ENCODE measurements at places on chromosomes 2 and 18.
A peak's percentile ranks its signal among the peaks of the same experiment; 100 is the strongest.

- DNase-seq: no peak
Measured at GRCh38 chr18:24234330-24234729, 95.5 kb downstream of the CABYR start.

- DNase-seq: no peak
Measured at GRCh38 chr2:20212459-20212870, 12.5 kb downstream of the SDC1 start.

DNA sequence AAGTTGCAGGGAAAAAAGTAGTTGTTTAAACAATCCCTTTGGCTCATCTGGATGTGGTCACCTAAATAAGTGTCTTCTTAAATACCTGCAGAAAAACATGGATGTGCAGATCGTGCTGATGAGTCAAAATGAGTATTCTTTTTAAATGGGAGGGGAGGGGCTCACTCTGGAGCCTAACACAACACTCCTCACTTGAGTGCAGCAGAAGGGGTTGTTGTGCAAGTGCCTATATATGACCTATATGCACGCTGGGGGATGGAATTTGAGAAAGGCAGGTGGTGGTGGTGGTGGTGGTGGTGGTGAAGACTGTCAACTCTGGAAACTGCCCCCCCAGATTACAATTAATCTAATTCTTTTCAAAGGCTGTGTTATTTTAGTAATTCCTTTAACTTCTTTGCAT is 77.9 kb upstream of the FAM124B start:
- DNase-seq: no peak

- DNase-seq: no peak
Measured at GRCh38 chr18:51559198-51559901, 361.9 kb upstream of the MEX3C start.

GRCh38 chr18:29418136-29418535 is 1241.2 kb upstream of the CDH2 start:
- peak; percentile 4 for DNase-seq

- DNase-seq: no peak
Measured at GRCh38 chr2:36771671-36772070, 75.2 kb downstream of the VIT start.

GRCh38 chr2:3001615-3002560 is 375.7 kb downstream of the EIPR1 start:
- DNase-seq: no peak

DNA sequence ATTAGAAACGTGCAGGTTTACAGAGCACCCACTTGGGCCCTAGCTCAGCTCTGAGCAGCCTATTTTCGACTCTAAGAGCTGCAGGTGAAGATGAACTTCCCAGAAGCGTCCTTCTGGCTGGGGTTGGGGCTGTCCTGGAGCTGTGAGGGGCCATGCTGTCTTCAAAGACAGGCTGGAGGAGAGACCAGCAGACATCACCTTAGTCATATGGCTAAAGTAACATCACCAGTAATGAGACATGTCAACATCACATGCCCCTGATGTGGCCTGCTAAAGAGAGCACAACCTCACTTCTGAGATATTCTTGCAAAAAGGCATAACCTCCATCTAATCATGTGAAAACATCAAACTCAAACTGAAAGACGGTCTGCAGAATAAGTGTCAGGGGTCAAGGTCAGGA is 87.2 kb upstream of the ZNF532 start:
- no peak for DNase-seq

DNA sequence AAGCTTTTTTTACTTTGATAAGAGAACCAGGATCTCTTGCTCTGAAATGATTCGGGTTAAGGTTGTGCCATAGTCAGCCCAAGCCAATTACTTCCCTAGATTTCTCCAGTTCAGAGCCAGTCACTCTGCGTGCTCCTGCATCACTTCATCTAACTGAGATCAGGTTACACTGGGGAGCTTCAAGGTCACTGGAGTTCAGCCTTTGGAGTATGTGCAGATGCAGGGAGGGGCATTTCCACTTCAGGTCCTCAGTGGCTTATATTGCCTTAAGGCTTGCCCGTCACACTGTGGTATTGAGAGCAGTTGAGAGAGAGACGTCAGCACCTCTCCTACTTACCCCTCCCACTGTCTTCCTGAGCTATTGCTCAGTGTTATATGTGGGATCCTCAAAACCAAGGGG is 317.8 kb downstream of the EPHA4 start:
- no peak for DNase-seq

DNA sequence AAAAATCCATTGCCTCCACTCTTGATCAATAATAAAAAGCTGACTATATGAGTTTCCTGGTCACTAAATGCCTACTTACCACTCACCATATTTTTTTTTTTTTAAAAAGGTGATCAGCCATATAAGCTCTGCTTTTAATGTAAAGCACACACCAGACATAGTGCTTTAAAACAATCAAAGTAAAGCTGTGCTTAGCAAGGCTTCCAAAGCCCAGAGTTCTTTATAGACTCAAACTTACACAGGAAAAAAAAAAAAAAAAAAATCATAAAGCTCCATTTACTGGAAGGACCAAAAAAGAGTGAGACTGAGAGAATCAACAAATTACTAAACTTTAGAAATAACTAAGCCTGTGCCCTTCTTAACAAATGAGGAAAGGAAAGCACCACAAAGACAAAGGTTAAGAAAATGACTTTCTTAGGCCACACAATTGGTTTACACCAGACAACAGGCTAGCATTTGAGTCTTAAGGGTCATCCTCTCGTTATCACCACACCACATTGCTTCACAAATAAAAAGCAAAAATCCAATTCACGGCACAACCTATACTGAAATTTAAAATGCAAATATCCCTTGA is 11.2 kb downstream of the ACVR1 start:
- no peak for DNase-seq

DNA sequence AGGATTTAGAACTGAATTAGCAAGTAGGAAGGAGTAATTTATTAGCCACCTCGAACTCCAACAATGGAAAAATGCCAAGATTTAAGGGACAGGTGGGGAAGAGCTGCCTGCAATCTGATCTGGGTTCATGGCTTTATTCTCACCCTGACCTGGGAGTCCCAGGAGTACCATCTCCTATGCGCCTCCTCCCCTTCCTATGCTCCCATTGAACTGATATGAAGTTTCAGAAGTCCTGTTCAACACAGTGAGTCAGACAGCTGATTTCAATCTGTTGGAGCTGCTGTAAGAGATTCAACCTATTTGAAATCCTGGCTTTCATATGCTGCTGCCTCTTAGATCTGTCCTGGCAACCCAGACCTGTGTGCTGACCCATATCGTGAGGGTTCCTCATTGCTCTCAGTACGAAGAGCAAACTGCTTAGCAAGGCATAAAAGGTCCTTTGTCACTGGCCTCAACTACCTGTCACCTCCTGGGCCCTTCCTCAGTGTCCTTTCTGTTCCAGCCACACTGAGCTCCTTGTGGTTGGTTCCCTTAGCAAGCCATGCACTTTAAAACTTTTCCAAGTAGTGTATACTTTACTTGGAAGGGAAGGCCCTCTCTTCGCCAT is 15.9 kb upstream of the CD28 start:
- no peak for DNase-seq

Data from AG09309 (cell line).